Inflammatory macrophage treated with lipopolysaccharide for 1 hour (primary cell): ENCODE measurements at places on chromosomes 2 and 18.

GRCh38 chr2:189896809-189897208 lies 112.6 kb downstream of the PMS1 start:
- DNase-seq = no peak

GRCh38 chr18:32459361-32460101 lies 11.2 kb downstream of the GAREM1 start:
- no peak for DNase-seq

- no peak for DNase-seq
These were observed 50.7 kb downstream of the PIK3C3 start for GRCh38 chr18:42005782-42006181.

DNA sequence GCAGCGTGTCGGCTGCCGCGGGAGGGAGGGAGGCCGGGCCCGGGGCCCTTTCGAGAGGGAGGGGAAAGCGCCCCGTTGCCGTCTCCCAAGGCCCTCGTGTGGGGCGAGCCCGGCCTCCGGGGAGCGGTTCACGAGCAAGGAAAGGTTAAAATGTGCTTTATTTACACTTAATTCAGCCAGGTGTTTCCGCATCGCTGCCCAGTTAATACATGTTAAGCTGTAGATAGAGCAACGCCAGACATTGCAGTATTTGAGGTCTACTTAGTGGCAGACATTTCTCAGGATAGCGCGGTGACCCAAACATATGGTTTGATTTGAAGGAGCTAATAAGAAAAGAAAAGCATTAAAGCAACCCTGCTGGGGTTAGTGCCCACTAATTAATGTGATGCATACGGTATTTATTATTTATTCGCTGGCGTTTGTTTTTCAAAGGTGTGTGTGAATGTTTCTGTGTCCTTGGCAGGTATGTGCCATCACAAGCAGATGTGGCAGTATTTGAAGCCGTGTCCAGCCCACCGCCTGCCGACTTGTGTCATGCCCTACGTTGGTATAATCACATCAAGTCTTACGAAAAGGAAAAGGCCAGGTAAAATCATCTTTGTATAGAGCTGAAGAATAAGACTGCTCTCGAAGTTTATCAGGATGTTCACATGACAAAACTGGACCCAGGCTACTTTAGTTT lies 571 bp downstream of the EEF1B2 start:
- peak; percentile 48 for DNase-seq

- DNase-seq = no peak
These were observed 201.1 kb downstream of the MGAT5 start for GRCh38 chr2:134454931-134455330.

DNA sequence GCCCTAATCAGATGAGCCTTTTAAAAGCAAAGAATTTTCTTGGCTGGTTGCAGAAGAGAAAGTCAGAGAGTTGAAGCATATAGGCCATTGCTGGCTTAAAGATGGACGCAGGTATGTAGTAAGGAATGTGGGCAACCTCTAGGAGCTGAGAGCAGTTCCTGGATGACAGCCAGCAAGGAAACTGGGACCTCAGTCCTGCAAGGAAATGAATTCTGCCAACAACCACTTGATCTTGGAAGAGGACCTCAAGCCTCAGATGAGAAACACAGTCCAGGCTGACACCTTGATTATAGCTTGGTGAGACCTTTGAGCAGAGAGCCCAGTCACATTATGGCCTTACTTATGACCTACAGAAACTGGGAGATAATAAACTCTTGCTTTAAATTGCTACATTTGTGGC lies 15.7 kb downstream of the PHOSPHO2 start:
- no peak for DNase-seq

DNA sequence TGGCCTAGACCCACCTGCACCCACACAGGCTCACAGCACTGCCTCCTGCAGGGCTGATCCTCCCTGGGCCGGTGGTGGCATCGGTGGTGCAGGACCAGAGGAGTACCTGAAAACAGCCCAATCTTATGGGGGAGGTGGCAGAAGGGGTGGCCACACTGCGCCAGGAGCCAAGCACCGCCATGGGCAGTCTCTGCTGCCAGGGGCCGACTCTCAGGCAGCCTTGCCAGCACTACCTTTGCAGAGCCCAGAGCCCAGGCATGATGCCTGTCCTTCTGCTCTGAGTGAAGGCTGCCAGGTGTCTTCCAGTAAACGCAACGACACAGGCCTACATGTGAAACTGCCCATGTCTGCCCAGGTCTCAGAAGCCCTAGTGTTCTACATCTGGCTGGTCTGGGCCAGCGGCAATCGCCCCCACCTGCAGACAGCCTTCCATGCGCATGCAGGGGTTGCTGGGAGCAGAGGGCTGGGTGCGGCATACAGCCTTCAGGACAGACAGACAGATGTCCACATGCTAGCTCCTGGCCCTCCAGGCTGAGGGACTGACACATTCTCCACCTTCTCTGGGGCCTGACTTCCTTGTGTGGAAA lies 6.8 kb downstream of the HS6ST1 start:
- DNase-seq = no peak

DNA sequence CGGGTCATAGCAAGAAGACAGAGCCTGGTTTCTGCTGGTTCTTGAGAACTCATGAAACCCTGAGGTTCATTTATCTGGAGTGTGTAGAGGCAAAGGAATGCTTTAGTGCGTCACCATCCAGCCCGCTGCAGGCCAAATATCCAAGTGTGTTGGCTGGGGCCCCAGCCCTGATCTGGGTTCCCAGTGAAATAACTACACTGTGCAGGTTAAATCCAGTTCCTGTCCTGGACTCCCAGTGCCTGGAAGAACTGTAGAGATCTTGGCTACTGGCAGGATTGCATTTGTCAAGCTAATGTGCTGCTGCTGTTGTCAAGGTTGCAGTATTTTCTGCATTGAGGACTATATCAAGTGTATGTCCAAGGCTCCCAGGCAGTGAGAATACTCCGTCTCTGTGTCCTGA lies 89.9 kb downstream of the MAPK4 start:
- DNase-seq = no peak

DNA sequence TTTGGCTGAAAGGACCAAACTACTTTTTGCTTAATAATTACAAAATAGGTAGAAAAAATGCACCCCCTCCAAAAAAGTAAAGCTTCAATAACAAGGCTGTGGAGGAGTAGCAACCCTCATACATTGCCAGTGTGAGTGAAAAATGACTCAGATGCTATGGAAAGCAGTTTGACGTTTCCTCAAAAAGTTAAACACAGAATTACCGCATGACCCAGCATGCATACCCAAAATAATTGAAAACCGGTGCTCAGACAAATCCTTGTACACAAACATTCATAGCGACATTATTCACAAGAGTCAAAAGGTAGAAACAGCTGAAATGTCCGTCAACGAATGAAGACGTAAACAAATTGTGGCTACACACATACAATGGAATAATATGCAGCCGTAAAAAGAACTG lies 38.8 kb upstream of the DAPL1 start:
- no peak for DNase-seq

GRCh38 chr2:64799592-64800252 lies 146.0 kb upstream of the SERTAD2 start:
- DNase-seq = no peak

DNA sequence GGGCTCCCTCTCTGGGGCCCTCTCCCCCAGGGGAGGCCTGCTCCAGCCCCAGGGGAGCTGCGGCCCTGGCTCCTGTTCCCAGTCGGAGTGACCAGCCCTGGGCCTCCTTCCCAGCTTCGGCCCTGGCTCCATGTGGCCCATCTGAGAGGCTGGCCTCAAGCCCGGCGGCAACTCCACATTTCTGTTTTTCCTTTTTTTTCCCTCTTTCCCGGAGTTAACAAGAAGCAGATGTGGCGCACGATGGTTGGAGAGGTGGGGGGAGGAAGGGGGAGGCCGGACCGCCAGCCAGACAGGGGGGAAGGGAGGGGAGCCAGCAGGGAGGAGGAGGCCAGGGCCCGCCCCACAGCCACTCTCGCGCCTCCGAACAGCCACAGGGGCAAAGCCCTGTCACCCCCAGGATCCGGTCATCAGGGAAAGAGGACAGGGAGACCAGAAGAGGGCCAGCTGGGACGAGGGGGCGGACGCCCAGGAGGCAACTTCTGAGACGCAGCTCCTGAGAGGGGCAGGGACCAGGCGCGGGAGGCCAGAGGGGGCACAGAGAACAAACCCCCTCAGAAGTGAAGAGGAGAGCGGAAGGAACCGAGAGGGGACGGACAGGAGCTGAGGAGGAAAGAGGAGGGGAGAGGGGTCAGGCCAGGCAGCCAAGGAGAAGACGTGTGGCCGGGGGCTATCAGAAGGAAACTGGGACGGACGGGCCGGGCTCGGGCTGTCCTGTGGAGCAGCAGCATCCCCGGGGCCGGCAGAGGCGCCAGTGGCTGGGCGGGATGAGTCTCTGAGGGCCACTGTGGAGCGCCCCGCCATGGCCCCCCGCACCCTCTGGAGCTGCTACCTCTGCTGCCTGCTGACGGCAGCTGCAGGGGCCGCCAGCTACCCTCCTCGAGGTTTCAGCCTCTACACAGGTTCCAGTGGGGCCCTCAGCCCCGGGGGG lies at the start of gene EMILIN1:
EMILIN1 (plus strand) TSS at position 349 of the 928 bp plus-strand sequence; CDS start at position 800, 451 bp downstream.
- DNase-seq = no peak

DNA sequence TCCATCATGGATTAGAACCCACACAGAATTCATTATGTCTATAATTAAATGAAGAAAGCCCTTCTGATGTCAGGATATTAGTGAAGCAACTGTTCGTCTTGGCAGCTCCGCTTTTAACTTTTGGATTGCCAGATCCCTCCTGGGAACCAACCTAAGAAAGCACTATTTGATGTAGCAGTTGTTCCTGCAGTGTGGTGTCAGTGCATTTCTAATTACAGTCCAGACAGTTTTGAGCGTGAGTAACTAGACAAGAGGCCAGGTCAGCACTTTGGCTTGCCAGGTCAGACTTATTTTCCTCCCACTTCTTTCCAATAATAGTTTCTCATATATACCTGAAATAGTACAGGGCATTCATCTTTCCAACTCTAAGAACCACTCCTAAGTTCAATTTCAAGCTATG lies 13.8 kb downstream of the NRXN1 start:
- no peak for DNase-seq

- no peak for DNase-seq
These were observed 58.2 kb upstream of the HDAC4 start for GRCh38 chr2:239459056-239459455.

DNA sequence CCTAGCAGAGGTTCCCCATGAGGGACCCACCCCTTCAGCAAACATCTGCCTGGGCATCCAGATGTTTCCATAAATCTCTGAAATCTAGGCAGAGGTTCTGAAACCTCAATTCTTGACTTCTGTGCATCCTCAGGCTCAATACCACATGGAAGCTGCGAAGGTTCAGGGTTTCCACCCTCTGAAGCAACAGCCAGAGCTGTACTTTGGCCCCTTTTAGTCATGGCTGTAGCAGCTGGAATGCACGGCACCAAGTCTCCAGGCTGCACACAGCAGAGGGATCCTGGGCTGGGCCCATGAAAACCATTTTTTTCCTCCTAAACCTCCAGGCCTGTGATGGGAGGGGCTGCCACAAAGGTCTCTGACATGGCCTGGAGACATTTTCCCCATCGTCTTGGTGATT lies 93.0 kb upstream of the FIGN start:
- DNase-seq = no peak

DNA sequence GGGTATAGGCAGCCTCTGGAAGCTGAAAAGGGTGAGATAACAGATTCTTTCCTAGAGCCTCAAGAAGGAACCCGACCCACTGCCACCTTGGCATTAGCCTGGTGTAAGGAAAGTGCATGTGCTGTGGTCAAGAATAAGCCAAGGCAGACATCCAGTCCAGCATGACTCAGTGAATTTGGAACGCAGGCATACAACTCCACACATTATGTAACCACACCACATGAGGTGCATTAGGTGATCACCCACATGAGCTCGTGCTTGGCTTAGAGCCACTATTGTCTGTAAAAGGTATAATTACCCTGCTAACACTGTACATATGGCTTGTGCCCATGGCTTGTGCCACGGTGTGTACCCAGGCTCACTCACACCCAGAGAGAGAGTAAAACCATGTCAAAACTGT lies 583.7 kb upstream of the HNMT start:
- no peak for DNase-seq

DNA sequence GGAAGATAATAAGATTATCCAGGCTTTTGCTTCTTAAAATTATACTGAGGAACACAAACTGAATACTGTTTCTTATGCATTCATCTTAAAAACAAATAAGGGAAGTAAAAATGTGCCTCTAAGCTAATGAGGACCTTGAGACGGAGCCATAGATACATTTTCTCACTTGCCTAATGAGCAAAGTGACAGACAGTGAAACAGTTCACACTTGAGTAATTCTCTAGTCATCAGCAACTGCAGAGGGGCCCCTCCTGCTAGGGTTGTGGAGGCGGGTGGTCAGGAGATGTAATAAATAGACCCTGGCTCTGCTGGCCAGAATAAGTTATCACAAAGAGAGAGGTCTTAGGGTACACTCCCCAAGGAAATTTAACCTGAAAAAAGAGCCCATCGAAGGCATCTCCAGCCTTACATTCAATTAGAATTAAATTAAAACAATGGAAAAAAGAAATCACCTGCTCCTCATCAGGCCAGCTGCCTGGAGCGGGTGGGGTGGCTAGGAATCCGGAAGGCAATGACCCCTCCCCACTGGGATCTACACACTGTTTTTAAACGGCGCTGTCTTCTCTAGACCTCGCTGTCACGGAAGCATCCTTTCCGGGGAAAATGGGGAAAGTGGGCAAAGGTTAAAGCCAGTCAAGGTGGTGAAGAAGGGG lies 32.6 kb upstream of the INSIG2 start:
- DNase-seq = peak; percentile 21

GRCh38 chr2:44230378-44230777 lies 44.9 kb upstream of the SLC3A1 start:
- DNase-seq = no peak

DNA sequence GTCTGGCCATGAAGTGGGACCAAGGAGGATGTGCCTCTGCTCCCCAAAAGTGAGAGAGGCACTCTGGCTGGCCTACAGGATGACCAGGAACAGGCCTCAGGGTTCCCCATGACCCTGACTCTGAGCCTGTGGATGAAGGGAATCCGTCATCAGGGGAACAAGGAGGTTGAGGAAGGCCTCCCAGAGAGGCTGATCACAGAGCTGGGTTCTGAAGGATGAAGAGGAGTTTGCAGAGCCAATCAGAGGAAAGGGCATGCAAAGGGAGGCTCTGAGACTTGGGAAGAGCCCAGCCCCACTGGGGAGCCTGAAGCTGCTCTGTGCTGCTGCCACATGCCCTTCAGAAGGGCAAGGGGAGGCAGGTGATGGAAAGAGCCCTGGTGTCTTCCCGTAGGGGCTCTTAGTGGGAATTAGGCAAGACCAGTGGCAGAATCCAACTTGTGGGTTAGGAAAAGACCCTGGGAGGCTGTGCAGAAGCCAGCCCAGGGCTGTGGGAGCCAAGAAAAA lies 141.3 kb upstream of the ID2 start:
- DNase-seq = no peak

GRCh38 chr2:126719833-126720351 lies 63.9 kb downstream of the GYPC start:
- DNase-seq = no peak

DNA sequence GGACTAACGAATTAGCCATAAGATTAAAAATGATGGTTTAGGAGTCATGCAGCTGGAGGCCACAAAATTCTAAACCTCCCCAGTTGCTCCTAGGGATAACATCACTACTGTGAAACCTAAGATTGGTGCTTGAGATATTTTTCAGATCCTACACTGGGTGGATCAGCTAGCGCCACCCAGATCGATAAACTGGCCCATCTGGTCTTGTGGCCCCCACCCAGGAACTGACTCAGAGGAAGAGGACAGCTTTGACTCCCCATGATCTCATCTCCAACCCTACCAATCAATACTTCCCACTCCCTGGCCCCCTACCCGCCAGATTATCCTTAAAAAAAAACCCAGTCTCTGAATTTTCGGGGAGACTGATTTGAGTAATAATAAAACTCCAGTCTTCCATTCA lies 5.5 kb downstream of the GALNT14 start:
- no peak for DNase-seq

GRCh38 chr2:219664944-219665343 lies 37.5 kb downstream of the SLC4A3 start:
- DNase-seq = no peak

GRCh38 chr18:26549263-26550094 lies 1.1 kb upstream of the KCTD1 start:
- peak; percentile 7 for DNase-seq
